ENCODE measurements at places on chromosomes 7 and 10.

- no peak for DNase-seq
These were observed 189.4 kb upstream of the AHR start for GRCh38 chr7:17109020-17109419.

- peak; percentile 56 for DNase-seq
These were observed 26.5 kb downstream of the DNAJB12 start for GRCh38 chr10:72328045-72328828.

DNA sequence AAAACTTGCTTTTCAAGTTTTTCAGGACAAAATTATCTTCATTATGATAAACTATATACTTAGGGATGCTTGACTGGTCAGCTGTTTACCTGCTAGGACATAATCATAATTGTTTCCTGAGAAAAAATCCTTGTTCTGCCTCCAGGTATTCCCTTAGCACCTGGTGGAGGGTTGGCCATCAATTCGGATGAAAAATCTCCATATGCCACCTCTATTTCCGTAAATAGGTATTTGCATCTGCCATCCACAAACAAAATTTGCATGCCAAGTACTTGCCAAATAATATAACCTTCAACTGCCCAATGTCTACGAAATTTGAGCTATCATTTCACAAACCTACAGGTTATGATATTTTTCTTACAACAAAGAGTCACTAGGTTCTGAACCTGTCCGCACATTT is 126.2 kb downstream of the RNF133 start:
- DNase-seq, result no peak

- DNase-seq, result peak; percentile 64
These were observed 8.0 kb upstream of the EPHA1 start for GRCh38 chr7:143416565-143417149.

DNA sequence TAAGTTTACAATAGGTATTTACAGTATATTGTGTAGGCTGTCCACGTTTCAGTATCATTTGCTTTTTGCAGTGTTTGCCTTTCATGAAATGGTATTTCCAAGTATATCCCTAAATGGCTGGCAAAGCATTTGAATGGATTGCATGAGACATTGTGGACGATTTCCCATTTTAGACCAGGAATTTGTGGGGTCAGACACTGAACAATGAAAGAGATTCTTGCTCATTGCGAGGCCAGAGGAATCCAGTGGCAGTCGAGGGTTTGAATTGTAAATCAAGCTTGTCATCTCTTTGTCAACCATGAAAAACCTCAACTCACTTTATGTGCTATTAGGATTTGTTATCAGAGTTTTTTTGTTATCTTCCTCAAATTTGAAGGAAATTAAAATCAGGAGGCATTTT is 70.8 kb downstream of the CREB5 start:
- DNase-seq, result no peak

DNA sequence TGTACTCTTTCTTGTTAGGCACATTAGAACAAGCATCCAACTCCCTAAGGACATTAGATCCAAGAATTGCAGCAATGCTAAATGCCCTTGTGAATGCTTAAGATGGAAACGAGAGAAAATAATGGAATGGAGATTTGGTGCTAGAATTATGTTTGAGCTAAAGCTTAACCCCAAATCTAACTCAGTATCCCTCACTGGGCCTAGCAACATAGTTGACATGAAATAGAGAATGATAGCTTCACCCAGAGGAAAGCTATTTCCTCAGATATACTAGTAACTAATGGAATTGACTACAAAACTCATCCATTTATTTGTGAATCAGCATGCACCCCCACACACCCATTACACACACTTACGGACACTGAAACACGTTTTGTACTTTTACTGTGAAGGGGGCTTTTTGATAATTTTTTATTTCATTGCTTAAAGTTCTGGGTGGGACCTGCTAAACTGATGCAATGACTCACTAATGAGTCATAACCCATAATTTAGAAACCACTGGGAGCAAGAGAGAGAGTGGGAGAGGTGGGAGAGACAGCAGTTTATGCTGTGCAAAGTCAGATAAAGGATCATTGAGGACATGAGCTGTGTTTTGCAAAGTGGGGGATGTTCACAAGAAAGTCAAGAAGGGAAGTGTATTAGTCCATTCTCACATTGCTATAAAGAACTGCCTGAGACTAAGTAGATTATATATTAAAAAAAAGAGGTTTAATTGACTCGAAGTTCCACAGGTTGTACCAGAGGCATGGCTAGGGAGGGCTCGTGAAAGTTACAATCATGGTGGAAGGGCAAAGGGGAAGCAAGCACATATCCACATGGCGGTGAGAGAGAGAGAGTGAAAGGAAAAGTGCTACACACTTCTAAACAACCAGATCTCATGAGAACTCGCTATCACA is 382.7 kb downstream of the SFMBT2 start:
- DNase-seq, result peak; percentile 81

DNA sequence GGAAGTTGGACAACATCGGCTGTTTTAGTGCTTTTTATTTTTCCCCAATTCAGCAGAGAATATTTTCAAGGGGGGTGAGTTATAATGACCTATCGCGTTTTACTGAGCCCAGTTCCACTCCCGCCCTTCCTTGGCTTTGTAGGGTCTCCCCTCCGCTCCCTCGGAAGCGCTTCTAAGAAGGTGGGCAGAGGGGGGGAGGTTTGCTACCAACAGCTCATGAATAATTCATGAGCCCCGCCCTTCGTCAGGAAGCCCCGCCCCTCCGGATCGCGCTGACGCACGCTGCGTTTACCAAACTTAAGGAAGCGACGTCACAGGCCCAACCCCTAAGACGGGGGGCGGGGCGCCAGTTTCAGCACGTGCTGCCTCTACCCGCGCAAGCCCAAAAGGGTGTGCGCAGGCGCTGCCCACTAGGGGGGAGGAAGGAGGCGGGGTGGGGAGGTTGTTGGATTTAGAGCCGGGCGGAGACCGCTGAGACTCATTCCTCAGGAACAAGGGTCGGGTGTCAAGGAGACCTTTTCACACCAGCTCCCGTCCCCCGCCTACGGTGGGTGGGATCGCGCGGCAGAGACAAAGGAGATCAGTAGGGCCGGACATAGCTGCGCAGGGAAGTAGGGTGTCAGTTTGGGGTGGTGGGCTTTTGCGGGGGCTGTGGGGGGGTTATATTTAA is 529 bp upstream of the MEPCE start:
- peak; percentile 100 for DNase-seq

- no peak for DNase-seq
These were observed 128.8 kb upstream of the LYZL2 start for GRCh38 chr10:30758338-30758737.

- DNase-seq, result no peak
These were observed 6.2 kb downstream of the ATP6V0E2 start for GRCh38 chr7:149879766-149880637.

- DNase-seq, result no peak
These were observed 63.1 kb upstream of the CACNA2D1 start for GRCh38 chr7:82506702-82507101.

DNA sequence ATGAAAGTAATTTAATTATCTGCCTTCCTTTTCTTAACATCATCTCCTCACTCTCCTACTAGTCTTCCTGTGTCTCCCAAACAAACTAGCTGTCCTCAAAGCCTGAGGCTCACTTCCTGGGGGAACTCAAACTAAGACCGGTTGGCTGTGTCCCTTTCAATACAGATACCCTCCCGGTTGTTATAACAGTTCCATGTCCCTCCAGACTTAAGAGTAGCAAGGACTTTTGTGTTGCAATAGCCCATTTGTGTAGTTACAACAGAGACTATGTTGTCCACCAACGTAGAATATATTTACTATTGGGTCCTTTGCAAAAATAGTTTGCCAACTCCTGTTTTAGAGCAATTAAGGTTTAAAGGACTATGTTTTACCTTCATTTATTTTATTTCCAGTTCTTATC is 8.6 kb upstream of the TARP start:
- DNase-seq, result peak; percentile 47

DNA sequence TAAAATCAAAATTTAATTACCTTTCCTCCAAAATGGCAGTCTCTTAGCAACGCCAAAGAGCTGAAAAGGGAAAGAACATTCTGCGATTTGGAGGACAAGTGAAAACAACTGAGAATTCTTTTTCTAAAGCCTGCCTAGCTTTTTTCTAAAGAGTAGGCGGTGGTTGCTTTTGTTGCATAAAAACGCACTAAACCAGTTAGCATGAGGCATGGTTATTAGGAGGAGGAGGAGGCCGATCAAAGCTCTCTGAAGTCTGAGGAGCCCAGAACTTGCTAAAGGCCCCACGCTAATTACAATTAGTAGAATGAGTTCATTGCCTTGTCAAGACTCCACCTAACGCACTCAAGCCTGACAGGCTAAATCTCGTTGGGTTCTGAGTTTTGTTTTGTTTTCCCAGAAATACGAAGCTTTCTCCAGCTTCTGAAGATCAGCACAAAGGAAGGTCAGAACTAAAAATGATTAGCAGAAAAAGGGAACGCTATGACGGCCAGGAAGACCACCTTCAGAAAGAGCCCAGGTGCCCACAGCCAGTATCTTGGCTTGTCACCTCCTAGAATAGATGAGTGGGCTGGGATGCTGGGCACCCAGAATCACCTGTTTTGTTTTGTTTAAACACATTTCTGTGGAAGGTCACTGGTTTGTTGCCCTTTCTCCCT is 72.0 kb downstream of the FGFR2 start:
- no peak for DNase-seq

GRCh38 chr7:103577059-103577458 is 131.1 kb upstream of the SLC26A5 start:
- DNase-seq, result no peak

All from inflammatory macrophage (primary cell).